A549 treated with DMSO at 1 μM for 4 hours (cell line): ENCODE measurements at places on chromosomes 1 and 21. TPM values are rescaled to one million over a fixed set of nuclear protein-coding genes. Genes with fewer than 3 reads are reported as not detected.

WNT4 gene
- 0.14 to 0.35 TPM (median 0.28 TPM) in 5 replicates for total RNA-seq

GABRD gene
- 0.27 to 0.97 TPM (median 0.63 TPM) in 5 replicates for total RNA-seq

KCNJ9 gene
- total RNA-seq = not detected in 5 replicates

SIKE1 gene
- 15.5 to 21.7 TPM (median 18.2 TPM) in 5 replicates for total RNA-seq

ASH1L gene
- total RNA-seq = 10.8 to 14.2 TPM (median 12.8 TPM) in 5 replicates

ADIPOR1 gene
- total RNA-seq = 59.5 to 72.0 TPM (median 71.2 TPM) in 5 replicates

OR2AJ1 gene
- not detected in 5 replicates for total RNA-seq

AMIGO1 gene
- total RNA-seq = 1.0 to 1.5 TPM (median 1.2 TPM) in 5 replicates

TMPRSS15 gene
- not detected in 5 replicates for total RNA-seq

FUBP1 gene
- 106 to 140 TPM (median 128 TPM) in 5 replicates for total RNA-seq

OLIG1 gene
- total RNA-seq = 0.07 TPM in 1 of 5 replicates, not detected in the others

C1orf56 gene
- 6.4 to 7.6 TPM (median 7.1 TPM) in 5 replicates for total RNA-seq

RNF186 gene
- total RNA-seq = not detected in 5 replicates

HRNR gene
- not detected in 5 replicates for total RNA-seq

DCST2 gene
- total RNA-seq = 0.22 to 0.72 TPM (median 0.46 TPM) in 5 replicates

LPAR3 gene
- 0.10 to 0.46 TPM (median 0.32 TPM) in 5 replicates for total RNA-seq

LRRC7 gene
- total RNA-seq = not detected in 5 replicates

TMPRSS2 gene
- total RNA-seq = 0.04 TPM in 1 of 5 replicates, not detected in the others

TDRD10 gene
- not detected in 5 replicates for total RNA-seq

CD34 gene
- total RNA-seq = not detected in 5 replicates

S100A1 gene
- total RNA-seq = 0.15 to 0.83 TPM (median 0.47 TPM) in 5 replicates

CACNA1S gene
- total RNA-seq = 0.01 TPM in 1 of 5 replicates, not detected in the others

PIK3CD gene
- 8.8 to 11.9 TPM (median 11.5 TPM) in 5 replicates for total RNA-seq

PKP1 gene
- total RNA-seq = 0.03 to 0.11 TPM in 2 of 5 replicates, not detected in the others
